ENCODE measurements at places on chromosomes 4 and X.

GRCh38 chrX:38166478-38167083 lies 54.1 kb downstream of the SRPX start:
- no peak for DNase-seq

GRCh38 chr4:149781150-149781549 lies 34.5 kb downstream of the IQCM start:
- DNase-seq = no peak

GRCh38 chrX:56728752-56729151 lies 291 bp upstream of the NBDY start:
- no peak for DNase-seq

DNA sequence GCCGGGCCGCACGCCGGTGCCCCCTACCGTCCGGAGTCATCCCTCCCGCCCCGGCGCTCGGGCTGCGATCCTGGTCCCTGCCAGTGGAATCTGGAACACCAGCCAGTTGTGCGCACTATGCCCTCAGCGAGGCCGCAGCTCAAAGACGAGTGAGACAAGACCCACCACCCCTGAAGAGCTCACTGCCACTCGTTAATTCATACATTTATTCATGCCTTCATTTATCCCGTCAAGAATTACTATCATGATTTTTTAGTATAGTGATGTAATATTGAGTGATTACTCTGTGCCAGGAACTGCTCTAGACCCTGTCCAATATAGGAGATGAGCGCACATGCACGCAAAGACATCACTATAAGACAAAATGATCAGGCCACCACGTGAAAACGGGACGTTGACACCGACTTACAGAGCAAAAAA lies 247 bp upstream of the PPA2 start:
- DNase-seq = no peak

GRCh38 chr4:78767350-78767749 lies 8.8 kb upstream of the BMP2K start:
- no peak for DNase-seq

DNA sequence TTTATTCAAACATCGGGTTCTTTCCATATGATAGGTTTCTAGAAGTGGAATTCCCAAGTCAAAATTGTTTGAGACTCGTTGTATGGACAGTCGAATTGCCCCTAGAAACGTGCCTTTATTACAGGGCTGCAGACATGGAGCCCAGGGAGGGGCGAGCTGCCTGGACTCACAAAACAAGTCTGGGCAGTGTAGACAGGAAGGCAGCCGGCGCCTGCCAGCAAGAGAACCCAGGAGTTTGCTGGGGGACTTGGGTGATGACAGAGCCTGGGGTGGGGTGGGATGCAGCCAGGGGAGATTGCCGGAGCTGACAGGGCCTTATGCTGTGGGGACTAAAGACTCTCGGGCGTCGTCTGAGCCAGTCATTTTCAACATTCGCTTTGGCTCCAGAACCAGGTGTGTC lies 107.4 kb upstream of the MSX1 start:
- DNase-seq = no peak

GRCh38 chr4:11416071-11416766 lies 12.5 kb downstream of the HS3ST1 start:
- DNase-seq = no peak

DNA sequence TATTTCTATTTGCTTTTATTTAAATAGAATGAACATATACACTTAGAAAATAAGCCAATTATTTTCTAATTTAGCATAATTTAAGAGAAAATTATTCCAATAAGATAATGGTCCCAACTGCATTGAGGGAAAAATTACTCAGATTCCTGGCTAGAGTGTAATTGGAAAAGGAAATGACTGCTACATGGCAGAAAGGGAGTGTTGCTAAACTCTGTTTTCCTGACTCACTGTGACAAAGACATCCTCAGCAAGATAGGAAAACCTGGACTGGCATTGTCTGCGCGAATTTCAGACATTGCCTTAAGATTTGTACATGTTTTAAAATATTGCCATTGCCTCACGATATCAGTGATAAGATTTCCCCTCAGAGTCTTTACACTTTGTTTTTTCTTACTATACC lies 8.2 kb downstream of the TNIP3 start:
- DNase-seq = no peak

DNA sequence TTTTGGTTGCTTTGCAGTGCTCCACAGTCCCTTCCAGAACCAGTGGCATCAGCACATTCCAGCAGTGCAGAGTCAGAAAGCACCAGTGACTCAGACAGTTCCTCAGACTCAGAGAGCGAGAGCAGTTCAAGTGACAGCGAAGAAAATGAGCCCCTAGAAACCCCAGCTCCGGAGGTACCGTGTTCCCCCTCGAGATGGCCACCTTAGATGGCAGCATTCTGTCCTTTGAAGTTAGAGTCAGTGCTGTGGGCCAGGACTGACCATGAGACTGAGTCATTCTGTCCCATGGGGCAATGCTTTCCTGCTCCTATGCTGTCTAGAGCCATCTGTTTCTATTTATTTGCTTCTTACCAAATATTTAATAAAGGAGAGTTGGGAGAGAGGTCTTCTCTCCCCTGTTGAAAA lies 112.3 kb downstream of the KLHL8 start:
- DNase-seq = no peak

DNA sequence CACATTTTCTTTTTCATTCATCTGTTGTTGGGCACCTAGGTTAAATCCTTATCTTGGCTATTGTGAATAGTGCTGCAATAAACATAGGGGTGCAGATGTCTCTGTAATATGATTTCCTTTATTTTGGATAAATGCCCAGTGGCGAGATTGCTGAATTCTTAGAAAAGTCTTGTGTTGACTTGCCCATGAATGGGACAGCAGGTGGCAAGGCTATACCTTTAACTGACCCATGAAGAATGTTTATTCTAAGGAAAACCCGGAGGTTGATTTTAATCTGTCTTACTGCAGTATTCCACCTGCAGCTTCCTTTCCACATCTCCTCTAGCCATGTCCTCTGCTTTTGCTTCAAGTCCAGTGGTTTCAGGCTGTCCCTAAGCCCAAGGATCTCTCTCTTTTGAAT lies 220.6 kb downstream of the SNCA start:
- DNase-seq = no peak

DNA sequence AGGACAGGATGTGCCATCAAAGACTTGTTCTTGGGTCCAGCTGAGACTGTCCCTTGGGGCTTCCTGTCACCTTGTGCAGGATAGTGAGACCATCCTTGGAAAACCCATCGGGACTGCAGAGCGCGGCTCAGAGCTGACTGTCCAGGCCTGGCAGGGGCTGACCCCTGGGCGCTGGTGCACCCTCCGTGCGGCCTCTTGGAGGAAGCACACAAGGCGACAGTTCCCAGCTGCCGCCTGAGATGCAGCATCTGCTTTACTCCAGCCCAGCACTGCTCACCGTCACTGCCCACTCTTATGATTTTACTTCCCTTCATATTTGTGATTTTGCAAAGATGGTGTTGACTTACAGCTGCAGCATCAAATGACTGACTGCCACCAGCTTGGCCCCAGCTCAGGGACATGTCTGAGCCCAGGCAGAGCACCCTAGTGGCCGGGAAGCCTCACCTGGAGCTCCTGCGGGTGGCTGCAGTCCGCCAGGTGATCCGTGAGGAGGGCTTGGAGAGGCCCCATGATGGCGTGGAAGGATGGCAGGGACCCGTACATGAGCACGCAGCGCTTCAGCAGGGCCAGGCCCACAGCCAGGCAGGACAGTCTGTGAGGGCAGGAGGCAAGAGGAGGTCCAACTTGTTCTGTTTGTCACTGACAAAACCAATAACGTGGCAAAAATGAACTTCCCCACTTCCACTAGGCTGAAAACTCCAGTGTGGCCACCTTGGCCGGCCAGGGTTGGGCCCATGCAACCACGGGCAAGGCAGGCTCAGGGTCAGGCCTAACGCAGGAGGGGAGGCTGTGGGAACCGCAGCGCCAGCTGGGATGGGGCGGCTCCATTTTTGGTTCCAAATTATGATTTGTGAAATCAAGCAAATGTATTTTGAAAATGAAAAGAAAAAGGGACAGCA lies 21.8 kb downstream of the NOP14 start:
- DNase-seq = no peak

DNA sequence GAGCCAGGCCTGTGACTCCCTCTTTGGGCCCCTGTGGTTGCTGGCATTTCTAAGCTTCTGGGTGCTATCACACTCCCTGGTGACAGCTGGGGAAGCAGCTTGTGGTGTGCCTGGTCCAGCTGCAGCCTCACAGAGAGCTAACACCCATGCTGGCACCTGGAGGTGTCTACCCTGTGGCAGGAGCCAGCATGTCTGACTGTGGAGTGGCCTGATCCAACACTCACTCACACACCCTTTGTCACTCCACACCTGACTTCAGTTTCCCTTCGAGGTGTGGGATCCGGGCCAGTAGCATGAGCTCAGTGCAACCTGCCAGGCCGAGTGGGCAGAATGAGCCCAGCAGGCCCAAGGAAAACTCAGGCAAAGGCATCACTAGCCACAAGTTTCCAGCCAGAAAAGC lies 67.5 kb downstream of the TECRL start:
- no peak for DNase-seq

- no peak for DNase-seq
Measured at GRCh38 chrX:138719396-138719795, 7.9 kb upstream of the FGF13 start.

DNA sequence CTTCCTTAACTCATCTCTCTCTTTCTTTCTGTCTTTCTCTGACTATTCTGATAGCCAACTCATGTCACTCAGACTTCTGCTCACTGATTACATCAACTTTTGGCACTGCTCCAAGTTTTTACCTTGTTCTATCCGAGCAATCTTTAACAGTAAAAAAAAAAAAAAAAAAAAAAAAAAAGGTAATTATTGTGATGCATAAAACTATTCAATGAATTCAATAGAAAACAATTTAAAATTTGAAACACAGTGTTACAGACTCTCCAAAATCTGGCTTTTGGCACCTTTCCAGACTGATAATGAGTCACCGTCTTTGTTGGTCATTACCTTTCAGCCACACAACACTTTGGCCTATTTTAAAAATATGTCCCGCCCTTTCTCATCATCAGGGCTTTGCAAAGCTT lies 229.5 kb downstream of the GALNTL6 start:
- no peak for DNase-seq

- no peak for DNase-seq
Measured at GRCh38 chrX:54301516-54301915, 56.3 kb downstream of the WNK3 start.

DNA sequence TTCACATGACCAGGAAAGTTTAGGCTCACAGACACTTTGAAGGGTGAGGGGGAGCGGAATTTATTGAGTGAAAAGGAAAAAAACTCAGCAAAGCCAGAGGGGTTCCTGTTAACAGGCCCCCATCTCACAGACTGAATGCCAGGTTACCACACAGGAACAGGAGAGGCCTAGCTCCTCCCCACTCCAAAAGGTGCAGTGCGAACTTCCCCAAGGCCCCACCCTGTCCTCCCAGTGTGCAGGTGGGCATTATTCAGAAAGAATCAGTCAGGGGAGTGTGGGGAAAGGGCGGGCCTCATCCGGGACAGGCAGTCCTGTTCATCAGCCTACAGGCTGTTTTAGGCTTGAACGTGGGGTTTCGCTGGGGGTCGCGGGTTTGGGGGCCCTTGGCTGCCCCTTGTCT lies 4.0 kb downstream of the OTC start:
- no peak for DNase-seq

GRCh38 chrX:13078739-13079444 lies 34.5 kb upstream of the FAM9C start:
- no peak for DNase-seq

- no peak for DNase-seq
Measured at GRCh38 chr4:117783716-117784115, 250.6 kb upstream of the NDST3 start.

- DNase-seq = no peak
Measured at GRCh38 chr4:78949735-78950134, 10.5 kb upstream of the PAQR3 start.

DNA sequence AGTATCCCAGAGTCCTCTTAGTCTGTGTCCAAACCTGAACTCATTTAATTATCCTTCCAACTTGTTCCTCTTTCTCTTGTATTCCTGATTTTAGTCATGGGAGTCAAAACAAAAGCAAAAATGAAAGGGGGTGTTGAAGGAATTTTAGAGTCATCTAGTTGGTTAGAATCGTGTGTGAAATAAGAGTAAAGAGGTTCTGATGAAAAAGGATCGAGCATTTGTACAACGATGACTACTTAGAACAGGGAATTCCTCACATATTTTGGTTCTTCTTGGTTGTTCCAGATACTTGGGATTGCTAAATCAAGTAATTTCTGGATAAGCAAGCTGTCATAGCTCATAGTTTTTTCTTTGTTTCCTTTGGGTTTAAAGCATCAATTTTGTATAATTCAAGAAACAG lies 194.4 kb downstream of the BCOR start:
- DNase-seq = no peak

DNA sequence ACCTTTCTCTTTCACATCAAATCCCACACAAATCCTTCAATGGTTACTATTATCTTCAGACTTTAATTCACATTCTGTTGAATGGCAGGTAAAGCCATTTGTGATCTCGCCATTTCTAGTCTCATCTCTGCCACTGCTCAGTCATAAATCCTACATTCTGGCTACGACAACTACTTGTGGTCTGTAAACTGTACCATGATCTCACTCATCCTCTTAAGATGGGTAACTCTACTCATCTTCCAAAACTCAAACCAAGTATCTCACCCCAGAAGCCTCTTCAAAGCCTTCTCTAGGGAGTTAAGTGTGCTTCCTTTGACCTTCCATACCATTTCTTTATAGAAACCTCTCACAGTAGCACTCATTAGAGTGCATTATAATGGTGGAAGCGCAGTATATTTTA lies 101.8 kb downstream of the NEK1 start:
- no peak for DNase-seq

- DNase-seq = no peak
Measured at GRCh38 chr4:111994392-111994791, 150.9 kb upstream of the FAM241A start.

DNA sequence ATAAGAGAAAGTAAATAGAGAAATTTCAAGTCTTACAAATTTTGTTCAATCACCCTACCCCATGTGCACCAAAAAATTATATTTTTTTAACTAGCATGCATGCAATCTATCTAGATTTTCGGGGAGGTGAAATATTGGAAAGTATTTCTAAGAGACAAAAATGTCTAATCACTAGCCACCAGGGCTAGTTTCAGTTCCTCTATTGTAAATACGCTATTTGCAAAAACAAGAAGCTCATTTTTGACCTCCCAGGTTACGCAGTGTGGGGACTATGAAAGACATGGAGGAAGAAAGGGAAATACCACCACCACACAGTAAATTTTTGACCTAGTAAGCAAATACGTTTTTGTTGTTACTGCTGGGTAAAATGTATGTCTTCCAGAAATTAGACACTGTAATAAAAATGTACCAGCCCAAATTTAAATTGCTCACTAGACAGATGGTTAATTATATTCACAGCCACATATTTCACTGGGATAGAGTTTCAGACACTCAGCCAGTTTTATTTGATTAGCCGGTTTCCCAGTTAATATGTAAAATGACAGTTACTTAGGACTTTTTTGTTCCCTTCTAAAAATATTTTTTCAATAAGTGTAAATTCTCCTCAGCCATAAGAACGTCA lies 2.2 kb downstream of the NEXMIF start:
- no peak for DNase-seq

DNA sequence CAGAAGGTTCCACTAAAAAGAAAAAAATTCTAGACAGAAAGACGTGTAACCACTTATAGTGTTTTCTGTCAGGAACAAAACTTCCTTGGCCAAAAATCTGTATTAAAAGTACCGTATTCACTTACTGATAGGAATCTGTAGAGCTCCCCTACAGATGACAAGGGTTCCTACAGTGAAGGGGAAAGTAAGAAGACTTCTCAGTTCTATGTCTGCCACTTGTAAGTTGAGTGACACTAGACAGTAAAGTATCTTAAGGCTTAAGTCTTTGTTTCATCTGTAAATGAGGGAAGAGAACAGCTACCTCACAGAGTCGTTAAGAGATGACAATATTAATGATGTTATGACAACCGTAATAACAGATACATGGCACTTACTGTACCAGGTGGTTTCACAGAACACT lies 3.3 kb downstream of the COQ2 start:
- no peak for DNase-seq

- no peak for DNase-seq
Measured at GRCh38 chr4:3263053-3263875, 14.3 kb downstream of the MSANTD1 start.
